CD4-positive, alpha-beta T cell treated with Interleukin-21 for 1 hour (primary cell): ENCODE measurements at places on chromosomes 5 and 9.

DNA sequence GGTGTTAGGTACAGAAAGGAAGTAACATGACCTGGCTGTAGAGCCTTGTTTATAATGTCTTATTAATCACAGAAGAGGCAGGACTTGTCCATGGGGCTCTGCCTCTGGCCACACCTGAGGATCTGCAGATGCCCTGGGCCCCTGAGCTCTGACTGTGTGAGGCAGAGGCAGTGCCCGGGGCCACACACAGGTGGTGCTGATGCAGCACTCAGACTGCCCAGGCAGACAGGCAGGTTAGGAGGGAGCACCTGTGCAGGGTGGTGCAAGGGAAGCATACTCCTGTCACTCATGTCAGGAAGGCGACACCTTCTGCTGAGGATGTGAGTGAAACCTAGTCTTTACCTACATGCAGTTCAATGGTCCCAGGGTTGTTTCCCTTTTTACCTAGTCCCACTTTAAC is 88.7 kb downstream of the CFAP90 start:
- no peak for DNase-seq

GRCh38 chr9:125272697-125273096 is 11.1 kb downstream of the GAPVD1 start:
- DNase-seq, result no peak

DNA sequence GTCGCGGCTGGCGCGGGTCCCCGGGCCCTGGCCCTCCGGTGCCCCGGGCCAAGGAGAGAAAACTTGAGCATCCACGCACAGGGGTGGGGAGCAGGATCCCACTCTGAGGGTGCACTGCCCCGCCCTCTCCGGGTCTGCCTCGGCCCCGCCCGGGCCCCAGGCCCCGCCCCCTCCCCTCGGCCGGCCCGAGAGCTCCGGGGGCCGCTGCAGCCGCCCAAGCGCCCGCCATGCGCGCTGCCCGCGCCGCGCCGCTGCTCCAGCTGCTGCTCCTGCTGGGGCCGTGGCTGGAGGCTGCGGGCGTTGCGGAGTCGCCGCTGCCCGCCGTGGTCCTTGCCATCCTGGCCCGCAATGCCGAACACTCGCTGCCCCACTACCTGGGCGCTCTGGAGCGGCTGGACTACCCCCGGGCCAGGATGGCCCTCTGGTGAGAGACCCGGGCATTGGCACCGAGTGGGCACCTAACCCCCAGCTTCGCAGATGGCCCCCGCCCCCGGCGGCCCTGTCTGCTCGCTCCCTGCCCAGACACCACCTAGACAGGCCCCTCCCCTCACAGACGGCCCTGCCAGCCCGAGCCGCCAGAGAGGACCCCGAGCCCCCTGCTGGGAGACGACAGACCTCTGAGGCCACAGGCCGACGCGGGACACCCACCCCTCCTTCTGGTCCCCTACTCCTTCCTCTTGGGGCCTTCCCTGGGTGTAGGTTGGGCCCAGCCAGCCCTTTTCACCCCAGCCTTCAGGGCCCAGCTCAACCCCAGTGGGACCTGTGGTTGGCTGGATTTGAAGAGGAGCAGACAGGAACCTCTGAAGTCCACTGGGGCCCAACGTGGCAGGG is at the start of gene CERCAM:
Gene CERCAM, plus strand, starts transcription at position 207 of the 831 bp plus-strand sequence. Its CDS starts 21 bp downstream, at position 228.
- DNase-seq, result peak; percentile 43

DNA sequence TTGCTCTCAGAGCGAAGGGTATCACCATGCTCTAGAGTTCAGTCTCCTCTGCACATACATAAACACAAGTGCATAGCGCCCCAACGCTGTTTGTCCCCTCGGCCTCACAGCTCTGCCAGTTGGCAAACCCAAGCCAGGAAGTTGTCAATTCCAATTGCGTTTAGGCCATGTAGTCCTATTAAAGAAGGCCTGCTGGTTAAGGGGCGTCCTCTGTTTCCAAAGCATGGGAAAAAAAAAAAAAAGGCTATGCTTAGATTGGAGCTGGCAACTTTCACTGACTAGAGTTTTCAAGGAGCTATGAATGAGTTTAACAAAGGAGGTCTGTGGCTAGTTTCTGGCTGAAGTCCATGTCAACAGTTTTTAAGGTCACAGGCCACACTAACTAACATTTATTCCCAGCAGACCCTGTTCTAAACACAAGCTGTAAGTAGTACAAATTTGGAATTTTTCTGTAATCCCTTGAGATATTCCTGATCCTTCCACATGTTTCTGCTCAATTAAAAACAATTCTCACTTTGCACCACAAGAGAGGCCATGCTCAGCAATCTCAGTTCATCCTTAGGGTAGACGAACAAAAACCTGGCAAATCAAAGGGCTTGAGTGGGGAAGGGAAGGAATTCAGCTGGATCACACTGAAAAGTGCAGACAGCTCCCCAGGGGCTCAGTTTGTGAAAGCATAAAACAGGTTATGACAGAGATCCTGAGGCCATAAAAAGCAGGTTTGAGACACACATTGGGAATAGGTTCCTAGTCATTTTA is 187.7 kb downstream of the DENND1A start:
- no peak for DNase-seq

DNA sequence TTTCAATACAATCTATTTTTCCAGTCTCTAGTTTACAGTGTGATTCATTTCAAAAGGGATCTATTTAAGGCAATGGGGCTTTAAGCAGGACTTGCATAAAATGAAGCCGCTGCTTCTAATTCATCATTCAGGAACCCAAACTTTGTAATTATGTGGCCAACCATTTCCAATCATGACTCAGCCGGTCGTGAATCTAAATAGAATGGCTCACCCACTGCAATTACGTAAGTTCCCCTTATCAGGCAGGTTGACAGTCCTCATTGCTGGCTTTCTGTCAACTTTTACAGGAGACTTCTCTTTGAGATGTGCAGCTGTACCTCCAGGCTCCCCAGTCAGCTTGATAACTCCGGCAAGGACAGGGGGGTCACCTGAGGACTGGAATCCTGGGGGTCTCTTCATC is 152.8 kb upstream of the DAP start:
- no peak for DNase-seq

DNA sequence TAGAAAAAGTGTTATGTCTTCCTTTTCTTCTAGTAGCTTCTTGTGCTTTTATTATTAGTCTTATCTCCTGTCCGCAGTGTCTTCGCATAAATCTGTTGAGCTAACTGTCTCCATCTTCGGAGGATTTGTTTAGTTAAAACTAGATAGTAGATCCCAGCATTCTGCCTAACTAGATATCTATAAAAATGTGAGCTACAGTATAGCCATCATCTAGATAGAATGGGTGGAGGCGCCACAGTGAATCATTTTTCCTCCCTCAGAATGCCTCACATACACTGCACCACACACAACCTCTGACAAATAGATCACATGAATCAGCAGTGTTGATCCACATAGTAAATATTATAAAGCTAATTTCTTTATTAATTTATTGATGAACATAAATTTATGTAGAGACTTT is 220.3 kb upstream of the GAS1 start:
- no peak for DNase-seq

DNA sequence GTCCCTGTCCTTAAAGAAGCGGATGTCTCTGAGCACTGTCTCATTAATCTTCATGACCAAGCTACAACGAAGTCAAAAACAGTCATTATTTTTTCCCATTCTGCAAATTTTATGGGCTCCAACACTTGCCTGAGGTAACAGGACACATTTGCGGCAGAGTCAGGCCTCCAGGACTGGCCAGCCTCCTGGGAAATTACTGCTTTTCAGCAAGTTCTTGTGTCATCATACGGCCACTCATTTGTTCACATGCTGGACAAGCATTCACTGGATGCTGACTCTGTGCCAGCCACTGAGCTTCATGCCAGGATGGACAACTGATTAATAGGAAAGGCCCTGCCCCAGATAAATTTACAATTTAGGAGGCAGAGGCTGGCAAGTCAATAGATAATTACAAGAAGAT is 305.7 kb downstream of the ACTL7B start:
- DNase-seq, result no peak

- DNase-seq, result no peak
Observed at GRCh38 chr5:8843771-8844170, 702.1 kb downstream of the SEMA5A start.
